ENCODE measurements at places on chromosomes 2 and 18. TPM values are rescaled to one million over a fixed set of nuclear protein-coding genes. Genes with fewer than 3 reads are reported as not detected.

GRCh38 chr18:58362027-58362575 lies 266.8 kb downstream of the ALPK2 start:
- DNase-seq: no peak

DNA sequence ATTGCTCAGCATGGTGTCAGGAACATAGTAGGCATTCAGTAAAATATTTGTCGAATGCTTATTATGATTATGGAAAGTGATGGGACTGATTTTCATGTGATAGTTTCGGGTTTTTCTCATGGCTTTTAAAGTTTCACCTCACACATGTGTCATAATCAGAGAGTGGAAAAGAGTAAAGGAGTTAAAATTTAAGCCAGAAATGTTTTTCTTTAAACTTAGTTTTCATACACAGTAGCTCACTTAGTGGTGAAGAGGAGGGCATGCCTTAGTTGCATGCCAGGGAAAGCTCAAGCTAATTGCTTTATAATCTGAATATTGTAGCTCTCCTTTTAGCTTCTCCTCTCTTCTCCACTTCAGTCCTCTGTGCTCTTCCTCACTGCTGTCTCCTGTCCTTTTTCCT lies 38.0 kb downstream of the EHBP1 start:
- no peak for DNase-seq

DNA sequence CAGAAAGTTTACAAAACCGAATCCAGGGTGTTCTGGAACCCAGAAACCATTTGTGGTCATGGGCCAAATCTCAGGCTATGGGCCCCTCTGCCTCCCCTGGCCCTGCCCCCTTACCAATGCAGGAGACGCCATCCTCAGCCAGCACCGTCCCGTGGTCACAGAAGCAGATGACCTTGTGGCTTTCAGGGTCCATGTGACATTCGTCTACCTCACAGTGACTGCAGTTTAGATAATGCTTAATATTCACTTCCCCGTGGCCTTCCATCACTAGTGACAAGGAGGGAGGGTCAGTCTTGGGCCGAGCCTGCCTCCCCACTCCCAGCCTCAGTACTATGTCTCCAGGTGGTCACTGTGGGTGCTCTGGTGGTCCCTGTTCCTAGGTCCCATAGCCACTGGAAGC lies 111.6 kb downstream of the CLIP4 start:
- DNase-seq: no peak

DNA sequence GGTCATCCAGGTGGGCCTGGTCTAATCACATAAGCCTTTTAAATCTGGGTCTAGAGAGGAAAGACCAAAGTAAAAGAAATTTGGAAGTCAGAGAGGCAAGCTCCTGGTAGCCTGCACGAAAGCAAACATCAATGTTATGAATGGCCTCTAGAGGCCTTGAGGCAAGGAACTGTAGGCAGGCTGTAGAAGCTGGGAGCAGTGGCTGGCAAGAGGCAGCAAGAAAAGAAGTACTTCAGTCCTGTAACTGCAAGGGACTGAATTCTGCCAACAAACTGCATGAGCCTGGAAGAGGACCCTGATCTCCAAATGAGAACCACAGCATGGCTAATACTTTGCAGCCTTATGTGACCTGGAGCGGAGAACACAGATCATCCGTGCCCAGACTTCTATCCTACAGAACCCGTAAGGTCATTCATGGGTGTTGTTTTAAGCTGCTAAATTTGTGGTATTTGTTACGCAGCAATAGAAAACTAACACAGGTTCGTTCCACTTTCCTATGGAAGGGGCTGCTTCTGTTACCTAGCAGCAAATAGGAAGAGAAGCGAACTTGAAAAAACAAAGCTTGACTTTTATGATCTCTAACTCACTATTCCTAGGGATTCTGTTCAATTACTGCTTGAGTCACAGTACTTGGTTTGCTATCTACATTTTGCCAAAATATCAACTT lies 1.2 kb downstream of the IMMT start:
- no peak for DNase-seq

- no peak for DNase-seq
Measured at GRCh38 chr2:130375291-130376266, 19.7 kb downstream of the PTPN18 start.

DNER gene
- polyA plus RNA-seq: not detected

C1D gene
- polyA plus RNA-seq: 30.3 TPM

Data from CD8-positive, alpha-beta memory T cell (primary cell).